Activated naive CD4-positive, alpha-beta T cell treated with anti-CD3 and anti-CD28 coated beads, Interleukin-2, amount 50 U/mL, for 16 hours (primary cell): ENCODE measurements at places on chromosomes 1 and 21.

DNA sequence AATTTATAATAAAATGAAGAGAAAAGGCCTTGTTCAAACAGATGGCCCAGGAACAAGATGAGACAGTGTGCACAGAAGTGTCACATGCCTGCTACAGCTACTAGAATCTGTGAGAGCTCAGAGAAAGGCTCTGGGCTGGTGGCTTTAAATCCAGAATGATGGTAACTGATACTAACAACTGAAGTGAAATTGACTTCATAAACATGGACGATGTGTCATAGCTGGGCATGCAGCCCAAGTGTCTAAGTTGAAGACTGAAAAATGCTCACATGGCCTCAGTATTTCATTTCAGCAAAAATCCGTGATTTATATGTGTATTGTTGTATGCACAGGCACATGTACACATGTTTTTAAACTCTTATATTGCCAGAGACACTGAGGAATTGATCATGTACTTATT lies 208.3 kb upstream of the RUNX1 start:
- no peak for DNase-seq

GRCh38 chr1:243293941-243294722 lies 38.3 kb downstream of the SDCCAG8 start:
- DNase-seq = no peak

GRCh38 chr1:242055749-242056320 lies 56.9 kb upstream of the MAP1LC3C start:
- no peak for DNase-seq

GRCh38 chr21:45226540-45227326 lies 61.0 kb downstream of the POFUT2 start:
- no peak for DNase-seq

DNA sequence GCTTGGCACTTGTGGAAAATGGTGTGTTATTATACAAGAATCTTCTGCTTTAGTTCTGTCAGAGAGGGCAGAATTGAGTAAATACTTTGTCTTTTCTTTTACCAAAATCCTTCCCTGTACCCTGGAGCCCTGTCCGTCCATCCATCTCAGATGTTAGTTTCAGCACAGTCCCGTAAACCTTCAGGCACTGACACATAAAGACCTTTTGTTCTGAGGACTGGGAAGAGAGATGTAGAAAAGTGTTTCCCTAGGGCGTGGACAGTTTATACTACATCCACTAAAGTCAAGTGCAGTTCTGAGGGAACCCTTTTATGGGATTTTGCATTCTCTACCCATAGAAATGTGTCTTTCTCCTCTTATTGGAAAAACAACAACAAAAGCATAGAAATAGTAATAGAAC lies 162.4 kb downstream of the PDE4B start:
- no peak for DNase-seq

DNA sequence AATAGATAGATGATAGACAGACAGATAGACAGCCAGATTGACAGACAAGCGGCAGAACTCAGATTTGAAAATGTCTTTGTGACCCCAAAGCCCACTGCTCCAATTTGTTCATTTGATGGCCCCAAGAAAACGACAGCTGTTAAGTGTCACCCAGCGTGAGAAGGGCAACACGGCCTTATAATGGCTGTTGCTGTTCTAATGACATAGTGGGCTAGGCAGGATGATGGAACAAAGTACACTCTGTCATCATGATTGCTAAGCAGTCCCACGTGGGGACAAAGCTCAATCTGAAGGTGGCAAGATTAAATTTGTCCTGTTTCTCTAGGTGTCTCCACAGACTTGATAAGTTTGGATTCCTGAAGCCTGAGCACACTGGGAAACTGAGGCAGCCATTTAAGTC lies 112.9 kb downstream of the DAB1 start:
- DNase-seq = no peak

DNA sequence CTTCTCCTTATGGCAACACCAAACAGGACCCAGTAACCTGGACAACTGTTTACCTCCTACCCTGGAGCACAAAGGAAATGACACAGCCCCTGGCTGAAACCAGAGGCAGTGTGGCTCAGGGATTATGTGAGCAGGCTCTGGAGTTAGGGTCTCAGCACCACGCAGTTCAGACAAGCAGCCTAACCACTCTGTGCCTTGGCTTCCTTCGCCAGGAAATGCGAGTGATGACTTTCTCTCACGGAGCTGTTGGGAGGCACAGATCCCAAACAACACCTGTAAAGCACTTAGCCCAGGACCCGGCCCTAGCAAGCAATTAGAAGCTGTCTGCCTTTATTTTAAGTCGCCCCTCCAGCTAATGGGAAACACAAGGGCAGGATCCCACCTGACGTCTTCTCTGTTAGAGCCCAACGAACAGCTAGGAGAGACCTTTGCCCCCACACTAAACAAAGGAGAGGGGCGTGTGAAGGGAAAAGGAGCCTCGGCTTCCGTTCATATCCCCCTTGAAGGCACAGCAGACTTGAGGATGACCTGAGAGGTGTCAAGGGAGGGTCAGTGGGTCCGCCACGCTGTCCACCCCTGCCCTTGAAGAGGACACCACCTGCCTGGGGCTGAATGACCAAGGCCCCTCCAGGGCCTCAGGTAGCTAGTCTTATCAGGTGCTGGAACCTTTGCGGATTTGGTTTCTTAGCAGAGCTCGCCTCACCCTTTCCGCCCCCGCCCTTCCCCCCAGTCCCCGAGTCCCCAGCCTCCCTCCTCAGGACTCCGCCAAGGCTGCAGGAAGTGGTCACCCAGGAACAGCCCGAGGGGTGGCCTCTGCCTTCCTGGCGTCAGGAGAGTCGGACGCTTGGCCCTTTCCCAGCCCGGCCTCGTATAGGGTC lies 860 bp downstream of the TMEM63A start:
- DNase-seq = no peak

DNA sequence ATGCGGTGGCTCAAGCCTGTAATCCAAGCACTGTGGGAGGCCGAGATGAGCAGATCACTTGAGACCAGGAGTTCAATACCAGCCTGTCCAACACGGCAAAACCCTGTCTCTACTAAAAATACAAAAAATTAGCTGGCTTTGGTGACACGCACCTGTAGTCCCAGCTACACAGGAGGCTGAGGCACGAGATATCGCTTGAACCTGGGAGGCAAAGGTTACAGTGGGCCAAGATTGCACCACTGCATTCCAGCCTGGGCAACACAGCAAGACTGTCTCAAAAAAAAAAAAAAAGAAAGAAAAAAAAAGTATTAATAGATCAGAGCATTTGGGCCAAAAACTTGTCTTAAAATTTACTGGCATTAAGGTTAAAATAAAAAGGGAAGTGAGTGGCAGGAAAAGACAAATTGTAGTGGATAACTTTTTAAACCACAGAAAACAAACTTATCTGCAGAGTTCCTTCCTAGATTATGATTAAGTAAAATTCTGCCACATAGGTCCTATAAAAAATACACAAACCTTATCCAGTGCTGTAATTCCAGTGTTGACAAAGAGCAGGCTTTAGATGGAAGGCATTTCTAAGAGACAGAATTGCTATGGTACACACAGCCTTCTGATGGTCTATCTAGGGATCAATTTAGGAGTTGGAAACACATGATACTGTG lies 53.3 kb downstream of the EIF4G3 start:
- no peak for DNase-seq

DNA sequence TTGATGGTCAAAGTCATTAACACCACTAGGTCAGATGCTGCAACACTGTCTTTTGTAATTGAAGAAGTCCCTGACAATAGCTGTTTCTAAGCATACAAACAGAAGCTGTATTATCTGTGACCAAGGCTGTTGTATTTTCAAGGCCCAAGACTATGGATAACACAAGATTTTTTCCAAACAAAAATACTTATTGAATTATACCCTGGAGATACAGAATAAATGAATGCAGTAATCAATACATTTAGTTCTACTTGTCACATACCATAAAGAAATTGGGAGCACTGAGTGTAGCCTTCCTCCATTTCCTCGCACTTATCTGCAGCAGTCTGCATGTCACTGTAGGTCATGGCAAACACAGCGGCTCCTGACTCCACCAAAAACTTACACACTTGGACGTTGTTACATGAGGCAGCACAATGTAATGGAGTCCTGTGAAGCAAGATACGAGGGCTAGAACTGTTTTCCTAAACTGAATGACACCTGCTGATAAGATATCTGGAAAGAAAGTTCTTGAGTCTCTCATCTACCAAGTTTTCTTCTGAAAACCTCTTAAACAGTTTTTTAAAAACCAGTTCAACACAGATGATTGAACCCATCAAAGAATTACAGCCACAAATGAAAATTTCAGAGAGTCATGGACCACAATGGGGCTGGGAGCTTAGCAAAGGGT lies 56.9 kb downstream of the TP53BP2 start:
- DNase-seq = no peak

DNA sequence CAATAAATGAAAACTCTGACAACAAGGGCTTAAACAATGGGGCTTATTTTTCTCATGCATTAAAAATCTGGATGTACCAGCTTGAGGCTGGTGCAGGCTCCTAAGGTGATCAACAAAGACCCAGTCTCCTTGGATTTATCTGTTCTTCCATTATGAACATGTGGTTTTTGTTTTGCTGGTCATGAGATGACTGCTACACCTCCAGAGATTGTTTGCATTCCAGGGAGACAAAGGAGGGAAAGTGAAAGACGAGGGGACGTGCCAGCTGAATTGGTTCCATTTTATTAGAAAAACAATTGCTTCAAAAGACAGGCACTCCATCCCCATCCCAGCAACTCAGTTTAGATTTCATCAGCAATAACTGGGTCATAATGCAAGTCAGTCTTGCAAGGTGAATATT lies 90.9 kb upstream of the KCNK1 start:
- DNase-seq = no peak

DNA sequence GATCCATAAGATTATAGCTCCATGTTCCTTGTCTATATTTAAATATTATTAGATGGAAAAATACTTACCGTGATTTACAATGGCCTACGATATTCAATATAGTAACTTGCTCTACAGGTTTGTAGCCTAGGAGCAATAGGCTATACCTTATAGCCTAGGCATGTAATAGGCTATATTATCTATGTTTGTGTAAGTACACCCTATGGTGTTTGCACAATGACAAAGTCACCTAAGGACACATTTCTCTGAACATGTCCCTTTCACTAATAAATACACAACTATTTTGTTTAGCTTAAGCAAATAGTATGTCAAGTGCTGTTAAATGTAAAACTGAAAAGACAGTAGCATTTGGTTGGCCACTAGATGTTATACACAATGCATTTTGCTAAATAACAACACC lies 248.9 kb upstream of the ADGRL4 start:
- no peak for DNase-seq

DNA sequence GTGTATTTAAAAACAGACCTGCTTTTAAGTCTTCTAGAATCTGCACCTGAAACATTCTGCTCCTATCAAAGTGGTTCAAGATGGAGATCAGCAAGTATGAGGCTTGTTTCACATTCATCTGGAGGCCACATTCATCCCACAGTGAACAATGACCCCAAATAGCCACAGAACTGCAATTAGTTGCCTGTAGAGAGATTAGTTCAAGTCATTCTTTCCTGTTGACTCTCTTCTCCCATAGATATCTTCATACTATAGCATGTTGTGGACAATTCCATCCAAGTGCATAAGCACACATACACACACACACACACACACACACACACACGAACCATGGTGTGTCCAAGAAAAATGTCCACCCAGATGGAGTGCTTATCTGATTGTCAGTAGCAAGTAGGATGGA lies 101.7 kb upstream of the FGGY start:
- DNase-seq = no peak

DNA sequence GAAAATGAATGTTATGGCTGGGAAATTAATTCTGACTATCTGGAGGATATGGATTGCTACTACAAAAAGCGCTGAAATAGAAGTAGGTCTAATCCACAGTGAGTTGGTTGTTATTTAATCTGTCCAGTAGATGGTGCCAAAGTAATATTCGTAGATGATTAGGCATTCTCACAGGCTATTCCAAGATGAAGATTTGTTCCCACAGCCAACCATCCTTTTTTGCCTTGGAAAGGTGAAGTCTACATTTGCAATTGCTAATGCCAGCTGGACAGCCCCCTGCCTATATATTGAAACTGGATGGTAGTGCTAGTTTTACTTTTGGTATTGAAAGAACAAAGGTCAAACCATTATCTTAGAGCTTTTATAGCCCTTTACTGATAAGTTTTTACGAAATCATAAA lies 43.8 kb downstream of the RBM11 start:
- DNase-seq = no peak

DNA sequence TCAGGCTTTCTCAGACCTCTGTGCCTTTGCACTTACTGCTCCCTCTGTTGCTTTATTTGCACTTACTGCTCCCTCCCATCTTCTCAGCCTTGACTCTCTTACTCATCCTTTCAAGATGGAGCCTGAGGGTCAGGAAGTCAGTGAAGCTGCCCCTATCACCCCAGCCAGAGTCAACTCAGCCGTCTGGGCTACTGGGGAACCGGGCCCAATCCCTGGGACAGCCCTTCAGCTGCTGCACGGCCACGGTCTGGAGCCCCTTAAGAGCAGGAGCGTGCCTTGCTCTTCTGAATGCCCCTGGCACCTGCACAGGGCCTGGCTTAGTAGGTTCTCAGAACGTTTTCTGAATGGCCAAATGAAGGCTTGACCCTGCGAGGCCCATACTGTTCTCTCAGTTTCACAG lies 244.4 kb downstream of the FOXD2 start:
- DNase-seq = no peak

DNA sequence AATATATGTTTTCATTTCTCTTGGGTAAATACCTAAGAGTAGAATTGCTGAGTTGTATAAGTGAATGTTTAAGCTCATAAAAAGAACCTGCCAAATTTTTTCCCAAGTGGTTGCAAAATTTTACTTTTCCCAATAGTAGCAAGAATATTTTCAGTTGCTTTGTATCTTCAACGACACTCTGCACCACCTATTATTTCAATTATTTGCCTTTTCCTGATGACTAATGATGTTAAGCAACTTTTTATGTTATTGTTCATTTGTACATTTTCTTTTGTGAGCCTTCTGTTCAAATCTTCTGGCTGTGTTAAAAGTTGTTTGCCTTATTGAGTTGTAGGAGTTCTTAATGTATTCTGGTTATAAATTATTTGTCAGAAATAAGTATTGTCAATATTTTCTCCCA lies 299.1 kb upstream of the NRIP1 start:
- no peak for DNase-seq

- DNase-seq = no peak
Measured at GRCh38 chr1:201625851-201626251, 86.9 kb downstream of the NAV1 start.

- DNase-seq = no peak
Measured at GRCh38 chr1:70819231-70819630, 228.4 kb downstream of the PTGER3 start.

GRCh38 chr1:47950471-47950870 lies 46.7 kb downstream of the TRABD2B start:
- no peak for DNase-seq

DNA sequence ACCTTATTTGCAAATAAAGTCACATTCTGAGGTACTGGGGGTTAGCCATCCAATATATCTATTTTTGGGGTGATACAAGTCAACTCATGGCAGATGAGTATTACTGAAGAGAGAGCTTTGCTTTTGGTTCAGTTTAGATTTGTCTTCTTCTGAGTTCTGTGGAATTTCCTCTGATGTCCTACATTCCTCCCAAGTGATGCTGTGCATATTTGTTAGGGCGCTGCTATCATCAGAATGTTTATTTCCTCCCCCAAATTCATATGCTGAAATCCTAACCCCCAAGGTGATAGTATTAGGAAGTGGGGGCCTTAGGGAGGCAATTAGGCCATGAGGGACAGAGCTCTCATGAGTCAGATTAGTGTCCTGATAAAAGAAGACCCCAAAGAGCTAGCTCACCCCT lies 96.2 kb upstream of the WLS start:
- DNase-seq = no peak
